ENCODE measurements at places on chromosomes 4 and X.

DNA sequence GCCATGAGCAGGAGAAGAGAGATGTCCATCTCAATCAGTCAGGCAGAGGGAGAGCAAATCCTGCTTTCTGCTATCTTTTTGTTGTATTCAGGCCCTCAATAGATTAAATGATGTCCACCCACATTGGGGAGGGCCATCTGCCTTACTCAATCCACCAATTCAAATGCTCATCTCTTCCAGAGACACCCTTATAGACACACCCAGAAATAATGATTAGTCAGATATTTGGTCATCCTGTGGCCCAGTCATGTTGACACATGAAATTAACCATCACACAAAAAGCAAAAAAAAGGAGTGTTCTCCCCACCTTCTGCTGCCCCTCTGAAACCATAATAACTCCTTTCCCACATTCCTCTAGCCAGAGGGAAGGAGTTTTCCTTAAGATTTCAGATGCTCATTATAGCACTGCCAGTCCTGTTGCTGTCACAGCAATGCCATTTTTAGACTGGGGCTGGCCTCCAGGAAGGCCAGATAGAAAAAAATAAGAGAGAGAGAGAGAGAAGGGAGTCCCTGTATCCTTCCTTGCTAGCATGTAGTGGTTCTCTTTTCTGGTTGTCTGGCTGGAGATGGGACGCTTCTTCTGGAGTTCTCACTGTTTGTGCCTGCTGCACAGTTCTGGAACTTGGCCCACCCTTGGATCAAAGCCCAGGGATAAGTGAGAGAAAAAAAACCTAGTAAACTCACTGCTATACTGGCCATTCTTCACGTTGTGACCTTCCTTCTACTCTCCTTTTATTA is 177.7 kb downstream of the RBM46 start:
- no peak for DNase-seq

DNA sequence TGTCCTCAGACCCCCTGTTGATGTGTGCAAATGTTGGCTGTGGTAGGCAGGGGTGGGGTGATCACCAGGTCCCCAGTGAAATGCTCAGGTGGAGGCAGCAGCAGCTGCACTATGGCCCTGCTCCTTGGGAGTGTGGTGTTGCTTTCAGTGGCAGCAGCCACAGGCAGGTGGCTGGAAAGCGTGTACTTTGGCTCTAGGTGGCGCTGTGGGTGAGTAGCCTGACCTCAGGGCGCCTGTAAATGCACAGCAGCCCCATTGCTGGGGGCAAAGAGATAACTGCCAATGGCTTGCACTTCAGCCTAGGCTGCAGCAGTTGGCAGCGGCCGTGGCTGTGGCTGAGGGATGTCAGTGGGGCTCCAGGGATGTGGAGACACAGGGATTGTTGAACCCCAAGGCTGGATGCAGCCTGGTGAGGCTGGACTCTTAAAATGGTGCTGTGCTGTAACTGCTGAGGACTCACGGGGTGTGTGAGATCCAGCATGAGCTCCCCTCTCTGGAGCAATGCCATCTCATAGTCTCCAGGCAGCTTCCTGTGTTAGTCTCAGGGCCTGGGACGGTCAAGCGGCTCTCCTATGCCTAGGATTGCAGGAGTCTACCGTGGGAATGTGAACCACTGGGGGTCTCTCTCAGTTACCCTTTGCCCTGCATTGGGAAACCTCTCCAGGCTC is 421.7 kb upstream of the HTR2C start:
- DNase-seq: no peak

DNA sequence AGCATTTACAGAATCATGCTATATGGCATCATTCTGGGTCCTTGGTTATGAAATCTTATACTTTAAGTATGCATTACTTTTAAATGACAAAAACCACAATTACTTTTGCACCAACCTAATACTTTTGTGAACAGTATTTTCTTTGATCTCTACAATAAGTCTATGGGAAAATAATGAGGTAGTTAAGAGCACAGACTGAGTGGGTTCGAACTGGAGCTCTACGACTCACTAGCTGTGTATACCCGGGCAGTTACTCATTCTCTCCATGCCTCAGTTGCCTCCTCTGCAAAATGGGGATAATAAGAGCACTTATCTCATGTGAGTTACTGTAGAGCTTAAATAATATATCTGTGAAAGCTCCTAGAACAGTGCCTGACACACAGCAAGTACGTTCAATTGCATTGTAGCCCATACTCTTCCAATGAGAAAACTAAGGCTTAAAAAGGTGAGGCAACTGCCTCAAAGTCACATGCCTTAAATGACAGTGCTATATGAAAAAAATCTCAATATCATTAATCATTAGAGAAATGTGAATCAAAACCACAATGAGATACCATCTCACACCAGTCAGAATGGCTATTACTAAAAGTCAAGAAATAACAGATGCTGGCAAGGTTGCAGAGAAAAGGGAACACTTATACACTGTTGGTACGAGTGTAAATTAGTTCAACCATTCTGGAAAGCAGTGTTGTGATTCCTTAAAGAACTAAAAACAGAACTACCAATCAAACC is 151.5 kb downstream of the CHIC2 start:
- DNase-seq: no peak

GRCh38 chr4:54942721-54943120 is 182.7 kb downstream of the KDR start:
- no peak for DNase-seq

Data from stimulated activated CD8-positive, alpha-beta memory T cell treated with anti-CD3 and anti-CD28 coated beads, Interleukin-15, amount 100 ng/mL, for 24 hours (primary cell).